ENCODE measurements at places on chromosomes 7 and 10.

DNA sequence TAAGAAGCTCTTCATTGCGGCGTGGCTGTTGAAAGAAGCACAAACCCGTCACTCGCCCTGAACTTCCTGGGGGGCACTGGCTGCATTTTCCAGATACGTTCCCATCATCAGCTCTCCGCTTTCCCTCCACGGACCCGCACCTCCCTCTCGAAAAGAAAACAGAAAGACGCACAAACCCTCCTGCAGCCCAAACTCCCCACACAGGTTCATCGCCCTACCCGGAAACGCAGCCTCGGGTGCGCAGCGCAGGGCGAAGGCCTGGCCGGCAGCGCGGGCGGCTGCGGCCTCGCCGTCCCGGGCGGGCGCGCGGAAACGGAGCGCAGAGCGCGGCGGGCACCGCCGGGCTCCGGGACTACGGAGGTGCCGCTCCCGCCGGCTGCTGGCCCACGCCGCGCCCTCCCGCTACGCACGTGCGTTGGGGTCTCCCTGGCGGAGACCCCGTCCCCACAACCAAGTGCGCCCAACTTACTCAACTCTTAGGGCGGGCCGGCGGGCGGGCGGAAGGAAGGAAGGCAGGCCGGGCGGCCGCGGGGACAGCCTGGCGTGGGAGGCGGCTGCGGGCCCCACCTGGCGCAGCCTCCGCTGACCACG lies 822 bp downstream of the ZNF800 start:
- DNase-seq: peak; percentile 19

DNA sequence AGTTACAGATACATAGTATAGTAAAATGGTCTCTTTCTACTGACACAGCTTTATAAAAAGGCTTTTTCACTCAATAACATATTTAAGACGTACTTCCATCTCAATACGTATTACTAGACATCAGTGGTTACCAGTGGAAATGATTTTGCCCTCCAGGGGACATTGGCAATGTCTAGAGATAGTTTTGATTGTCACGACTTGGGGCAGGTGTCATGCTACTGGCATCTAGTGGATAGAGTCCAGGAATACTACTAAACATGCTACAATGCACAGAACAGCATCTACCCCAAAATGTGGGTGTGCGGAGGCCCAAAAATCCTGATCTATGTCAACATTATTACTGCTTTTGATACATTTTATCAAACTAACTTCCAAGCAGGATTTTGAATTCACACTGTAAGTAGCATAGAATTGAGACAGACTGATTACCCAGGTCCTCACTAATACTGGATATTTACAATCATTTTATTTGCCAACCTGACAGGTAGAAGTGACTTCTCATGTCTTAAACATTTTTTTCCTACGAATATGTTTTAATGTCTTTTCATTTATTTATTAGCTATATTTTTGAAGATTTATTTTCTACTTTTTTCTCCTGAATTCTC lies 53.8 kb downstream of the HGF start:
- DNase-seq: no peak

GRCh38 chr7:657565-658119 lies 68.9 kb upstream of the DNAAF5 start:
- DNase-seq: no peak

DNA sequence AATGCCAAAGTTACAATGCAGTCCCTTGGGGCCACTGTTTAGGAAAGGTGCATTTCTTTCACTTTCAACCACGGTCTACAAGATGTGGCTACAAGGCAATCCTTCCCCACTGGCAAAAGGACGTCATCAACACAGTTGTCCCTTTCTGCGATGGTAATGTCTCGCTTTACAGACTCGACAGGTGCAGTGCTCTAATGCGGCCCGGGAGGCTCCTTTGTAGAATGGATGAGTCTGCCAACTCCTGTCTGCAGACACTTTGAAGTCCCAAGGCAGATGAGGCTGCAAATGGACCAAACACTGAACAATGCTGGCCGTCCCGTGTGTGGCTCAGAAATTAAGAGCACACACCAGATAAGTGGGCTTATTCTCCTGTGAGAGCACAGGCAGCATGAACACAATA lies 133.7 kb downstream of the PIP4K2A start:
- DNase-seq: no peak

DNA sequence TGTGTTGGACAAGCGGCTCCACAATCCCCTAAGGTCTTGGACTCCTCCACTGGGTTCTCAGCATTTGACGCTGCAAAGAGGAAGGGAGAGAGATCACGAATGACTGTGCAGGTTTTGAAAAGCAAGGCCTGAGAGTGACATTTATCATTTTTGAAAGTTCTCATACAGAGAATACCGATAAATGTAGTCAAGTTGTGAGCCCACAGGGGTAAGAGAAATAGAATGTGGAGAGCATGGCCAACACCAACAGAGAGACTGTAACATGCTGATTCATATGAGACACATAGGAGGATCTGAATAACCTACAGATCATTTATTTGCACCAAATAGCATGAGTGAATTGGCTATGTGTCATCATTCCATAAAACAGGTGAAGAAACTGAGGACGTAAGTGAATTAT lies 230.5 kb upstream of the MBL2 start:
- DNase-seq: no peak

GRCh38 chr10:89263091-89263490 lies 11.5 kb upstream of the LIPA start:
- DNase-seq: no peak

GRCh38 chr7:73770002-73770859 lies at the start of gene CLDN3:
Gene CLDN3 (minus strand): TSS chr7:73770270. CDS start chr7:73770049, 221 bp downstream.
- no peak for DNase-seq

DNA sequence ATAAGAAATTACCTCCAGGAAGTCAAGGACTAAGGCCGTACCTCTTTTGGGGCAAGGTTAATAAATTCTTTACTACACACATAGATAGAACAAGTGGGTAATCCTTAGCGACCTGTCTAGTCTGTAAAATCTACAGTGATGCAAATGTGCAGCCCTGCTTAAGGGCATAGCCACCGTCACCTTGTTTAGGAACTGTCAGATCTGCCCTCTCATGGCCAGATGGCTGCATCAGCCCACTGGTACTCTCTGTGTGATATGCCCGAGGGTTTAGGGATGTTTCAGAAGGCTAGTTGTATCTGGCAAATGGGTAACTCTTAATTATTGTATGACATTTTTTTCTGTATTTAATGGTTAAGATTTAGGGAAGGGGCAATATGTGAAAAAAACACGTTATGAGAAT lies 74.3 kb downstream of the NRG3 start:
- DNase-seq: no peak

DNA sequence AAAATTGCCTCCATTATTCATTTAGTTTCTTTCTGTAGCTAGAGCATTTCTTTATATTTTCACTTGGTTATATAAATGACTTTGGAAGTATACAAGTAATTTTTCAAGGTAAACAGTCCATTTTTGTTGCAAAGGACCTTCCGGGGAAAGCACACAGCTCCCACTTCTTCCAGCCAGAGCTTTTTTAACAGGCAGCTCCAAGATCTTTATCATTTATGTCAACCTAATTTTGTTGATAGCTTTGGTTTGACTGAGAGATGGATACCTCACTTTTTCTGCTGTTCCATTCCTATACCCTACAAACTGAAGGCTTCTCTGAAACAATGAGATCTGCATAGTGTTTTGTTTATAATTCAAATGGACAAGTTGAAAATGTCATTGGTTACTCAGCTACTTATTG lies 49.3 kb upstream of the RAB11FIP2 start:
- no peak for DNase-seq

DNA sequence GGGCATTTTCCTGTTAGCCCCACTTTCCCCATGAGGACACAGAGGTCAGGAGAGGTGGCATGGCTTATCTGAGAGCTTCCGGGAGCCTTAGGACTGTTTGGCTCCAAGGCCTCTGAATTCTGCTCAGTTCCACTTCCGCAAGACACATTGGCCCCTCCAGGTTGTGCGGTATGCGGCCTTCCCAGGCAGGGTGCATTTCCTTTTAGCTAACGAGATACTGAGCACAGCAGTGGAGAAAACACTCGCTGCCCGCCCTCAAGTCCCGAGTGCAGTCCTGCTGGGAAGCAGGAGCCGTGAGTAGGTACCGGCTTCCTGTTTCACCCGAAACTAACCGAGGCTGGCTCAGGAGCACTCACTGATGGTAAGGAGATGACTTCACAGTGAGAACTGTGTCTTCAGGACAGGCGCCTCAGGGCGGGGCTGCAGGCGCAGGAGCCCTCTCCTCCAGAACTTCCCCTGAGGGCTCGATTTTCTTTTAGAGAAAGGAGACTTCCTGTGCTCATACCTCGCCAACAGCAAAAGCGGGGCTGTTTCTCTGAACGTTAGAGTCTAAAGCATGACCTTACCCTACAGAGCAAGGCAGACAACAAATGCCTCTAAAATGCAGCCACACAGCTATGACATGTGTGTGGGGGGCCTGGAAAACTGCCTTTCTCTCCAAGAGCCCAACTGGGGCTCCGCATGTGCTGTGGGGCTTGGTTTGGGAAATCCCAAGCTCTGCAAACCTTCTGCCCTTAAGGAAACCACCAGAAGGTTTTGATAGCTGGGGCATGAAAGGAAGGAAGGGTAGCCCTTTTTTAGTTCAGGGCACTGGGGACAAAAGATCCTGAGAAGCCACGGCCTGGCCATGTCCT lies 25.9 kb downstream of the RGS10 start:
- DNase-seq: no peak

DNA sequence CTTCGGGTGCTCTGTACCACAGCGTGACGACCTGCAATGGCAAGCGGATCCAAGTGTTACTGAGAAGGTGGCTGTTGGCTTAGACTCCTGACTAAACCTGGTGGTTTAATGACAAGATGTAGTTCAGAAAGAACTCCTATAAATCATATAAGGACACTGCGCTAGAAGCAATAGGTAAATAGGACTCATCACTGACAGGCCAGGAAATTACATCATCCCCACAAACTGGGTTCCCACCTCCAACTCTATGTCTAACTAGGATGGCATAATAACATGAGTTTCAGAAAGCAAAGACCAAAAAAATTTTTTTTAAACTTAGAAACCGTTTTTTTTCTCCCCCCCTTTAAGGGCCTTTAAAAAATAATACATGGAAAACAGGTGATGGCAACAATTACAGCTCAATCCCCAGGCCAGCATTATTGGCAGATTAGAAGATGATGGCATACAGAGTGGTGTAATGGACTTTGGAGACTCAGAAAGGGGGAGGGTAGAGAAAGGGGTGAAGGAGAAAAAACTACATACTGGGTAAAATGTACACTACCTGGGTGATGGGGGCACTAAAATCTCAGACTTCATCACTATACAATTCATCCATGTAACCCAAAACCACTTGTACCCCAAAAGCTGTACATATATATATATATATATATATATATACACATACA lies 81.4 kb upstream of the FAM133B start:
- no peak for DNase-seq

- no peak for DNase-seq
Measured at GRCh38 chr7:95245828-95246500, 78.4 kb downstream of the PON1 start.

DNA sequence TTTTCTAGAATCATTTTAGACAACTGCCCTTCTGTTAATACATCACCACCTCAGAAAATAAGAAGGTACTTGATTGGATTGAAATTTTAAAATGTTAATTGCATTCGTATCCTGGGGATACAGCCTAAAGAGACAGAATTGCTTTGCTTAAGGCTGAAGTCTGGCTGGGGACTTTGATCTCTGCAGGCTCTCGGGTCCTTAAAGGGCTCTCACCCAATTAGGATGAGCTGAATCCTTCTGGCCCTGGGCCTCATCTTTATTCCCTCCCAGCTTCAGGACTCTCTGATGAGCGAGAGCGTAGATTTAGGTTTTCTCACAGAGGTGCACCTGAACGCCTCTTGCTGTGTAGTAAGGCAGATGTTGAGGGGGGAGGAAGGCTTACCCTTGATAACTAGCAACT lies 475.3 kb upstream of the C7orf33 start:
- no peak for DNase-seq

- no peak for DNase-seq
Measured at GRCh38 chr7:150846291-150847115, 5.8 kb upstream of the AOC1 start.

- DNase-seq: no peak
Measured at GRCh38 chr7:1357601-1358271, 101.5 kb downstream of the MICALL2 start.

GRCh38 chr10:129135624-129136023 lies 331.4 kb upstream of the MGMT start:
- DNase-seq: no peak

DNA sequence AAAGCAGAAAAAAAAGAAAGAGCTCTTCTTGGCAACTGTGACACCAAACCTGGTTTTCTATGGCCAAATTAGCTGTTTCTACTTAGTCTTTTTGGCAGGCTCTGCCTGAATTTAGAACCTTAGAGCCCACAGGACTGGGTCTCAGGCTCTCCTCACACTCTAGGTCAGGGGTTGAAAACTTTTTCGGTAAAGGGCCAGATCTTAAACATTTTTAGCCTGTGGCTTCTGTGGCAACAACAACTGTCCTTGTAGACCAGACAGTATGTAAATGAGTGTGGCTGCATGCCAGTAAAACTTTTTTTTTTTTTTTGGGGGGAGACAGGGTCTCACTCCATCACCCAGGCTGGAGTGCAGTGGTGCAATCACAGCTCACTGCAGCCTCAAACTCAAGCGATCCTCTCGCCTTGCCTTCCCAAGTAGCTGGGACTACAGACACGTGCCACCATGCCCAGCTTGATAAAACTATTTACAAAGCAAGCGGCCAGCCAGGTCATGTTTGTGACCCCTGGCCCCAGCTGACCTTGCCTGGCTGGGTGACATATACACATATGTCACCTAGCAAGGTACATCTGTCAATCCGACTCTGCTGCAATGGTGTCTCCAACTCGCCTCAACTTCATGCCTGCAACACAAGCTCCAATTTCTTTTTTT lies 17.4 kb downstream of the KPNA7 start:
- DNase-seq: no peak

DNA sequence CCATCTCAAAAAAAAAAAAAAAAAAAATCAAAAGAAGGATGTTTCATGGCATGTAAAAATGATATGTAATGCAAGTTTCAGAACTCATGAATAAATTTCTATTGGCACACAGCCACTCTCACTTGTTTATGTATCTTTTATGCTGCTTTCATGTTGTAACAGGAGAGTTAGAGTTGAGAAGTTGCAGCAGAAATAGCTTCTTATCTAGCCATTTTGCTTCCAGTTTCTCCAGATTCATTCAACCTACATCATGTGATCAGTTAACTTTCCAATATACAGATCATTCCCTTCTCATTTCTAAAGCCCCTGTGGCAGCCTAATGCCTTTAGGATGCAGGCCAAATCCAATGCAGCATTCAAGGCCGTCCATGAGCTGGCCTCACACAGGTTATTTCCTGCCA lies 30.4 kb downstream of the ZNF786 start:
- no peak for DNase-seq

GRCh38 chr7:2325162-2325561 lies 10.9 kb upstream of the SNX8 start:
- no peak for DNase-seq

GRCh38 chr10:131354380-131354779 lies 42.9 kb upstream of the TCERG1L start:
- DNase-seq: no peak

Data from stimulated activated CD8-positive, alpha-beta memory T cell treated with anti-CD3 and anti-CD28 coated beads, Interleukin-15, amount 100 ng/mL, for 24 hours (primary cell).